ENCODE measurements at places on chromosomes 6 and 20.

DNA sequence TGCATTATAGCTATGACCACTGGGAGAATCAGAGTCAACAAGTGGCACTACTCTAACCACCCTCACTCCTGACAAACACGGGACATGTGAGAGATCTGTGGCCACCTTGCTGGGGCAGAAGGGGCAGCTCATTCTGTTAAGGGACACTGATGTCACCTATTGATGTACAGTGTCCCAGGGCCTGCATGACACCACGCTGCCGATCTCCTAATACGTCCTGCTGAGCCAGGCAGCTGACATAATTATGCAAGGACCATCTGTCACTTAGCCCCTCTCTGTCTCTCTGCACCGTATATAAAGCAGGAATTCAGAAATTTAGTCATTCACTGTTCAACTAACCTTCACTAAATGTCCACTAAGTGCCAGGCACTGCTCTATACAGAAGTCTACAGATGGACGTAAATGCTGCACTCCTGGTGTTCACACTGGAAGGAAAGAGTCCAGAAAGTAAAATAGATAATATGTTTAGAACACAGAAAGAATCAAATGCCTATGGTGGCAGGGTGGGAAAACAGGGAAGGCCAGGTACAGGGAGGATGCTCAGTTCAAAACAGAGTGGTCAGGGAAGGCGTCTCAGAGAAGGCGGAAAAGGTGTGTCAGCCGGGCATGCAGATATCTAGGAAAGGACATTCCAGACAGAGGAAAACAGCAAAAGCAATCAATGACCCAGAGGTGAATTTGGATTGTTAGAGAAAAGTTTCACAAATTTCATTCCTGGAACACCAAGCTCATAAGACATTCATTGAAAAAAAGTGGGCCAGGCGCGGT lies 173.8 kb downstream of the ZNF217 start:
- DNase-seq = no peak

GRCh38 chr6:20692023-20692422 lies 157.8 kb downstream of the CDKAL1 start:
- no peak for DNase-seq

- DNase-seq = no peak
These were observed 35.8 kb downstream of the LAMA4 start for GRCh38 chr6:112218563-112218962.

DNA sequence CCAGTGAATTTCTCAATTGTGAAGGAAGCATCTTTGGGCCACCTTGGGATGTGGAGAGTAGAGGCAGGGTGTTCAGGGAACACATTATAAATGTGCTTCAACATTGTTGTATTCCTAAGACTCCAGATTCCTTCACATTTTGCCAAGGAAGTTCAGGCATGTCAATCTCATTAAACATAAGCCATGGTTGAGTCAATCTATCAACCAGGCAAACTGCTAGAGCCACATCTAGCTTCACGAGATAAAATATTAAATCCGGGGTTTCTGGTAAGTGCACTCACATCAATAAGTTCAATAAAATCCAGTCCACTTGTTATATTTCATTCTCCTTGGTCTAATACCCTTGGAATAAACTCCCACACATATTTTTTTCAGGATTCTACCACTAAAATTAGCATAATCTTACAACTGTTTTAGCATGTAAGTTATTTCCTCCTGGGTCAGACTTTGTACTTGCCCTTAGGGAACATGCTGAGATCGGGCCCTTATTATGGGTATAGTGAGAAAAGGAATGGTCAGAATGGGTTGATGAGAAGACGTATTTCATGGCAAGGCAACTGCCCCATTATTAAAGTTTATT lies 93.6 kb downstream of the ADTRP start:
- DNase-seq = no peak

DNA sequence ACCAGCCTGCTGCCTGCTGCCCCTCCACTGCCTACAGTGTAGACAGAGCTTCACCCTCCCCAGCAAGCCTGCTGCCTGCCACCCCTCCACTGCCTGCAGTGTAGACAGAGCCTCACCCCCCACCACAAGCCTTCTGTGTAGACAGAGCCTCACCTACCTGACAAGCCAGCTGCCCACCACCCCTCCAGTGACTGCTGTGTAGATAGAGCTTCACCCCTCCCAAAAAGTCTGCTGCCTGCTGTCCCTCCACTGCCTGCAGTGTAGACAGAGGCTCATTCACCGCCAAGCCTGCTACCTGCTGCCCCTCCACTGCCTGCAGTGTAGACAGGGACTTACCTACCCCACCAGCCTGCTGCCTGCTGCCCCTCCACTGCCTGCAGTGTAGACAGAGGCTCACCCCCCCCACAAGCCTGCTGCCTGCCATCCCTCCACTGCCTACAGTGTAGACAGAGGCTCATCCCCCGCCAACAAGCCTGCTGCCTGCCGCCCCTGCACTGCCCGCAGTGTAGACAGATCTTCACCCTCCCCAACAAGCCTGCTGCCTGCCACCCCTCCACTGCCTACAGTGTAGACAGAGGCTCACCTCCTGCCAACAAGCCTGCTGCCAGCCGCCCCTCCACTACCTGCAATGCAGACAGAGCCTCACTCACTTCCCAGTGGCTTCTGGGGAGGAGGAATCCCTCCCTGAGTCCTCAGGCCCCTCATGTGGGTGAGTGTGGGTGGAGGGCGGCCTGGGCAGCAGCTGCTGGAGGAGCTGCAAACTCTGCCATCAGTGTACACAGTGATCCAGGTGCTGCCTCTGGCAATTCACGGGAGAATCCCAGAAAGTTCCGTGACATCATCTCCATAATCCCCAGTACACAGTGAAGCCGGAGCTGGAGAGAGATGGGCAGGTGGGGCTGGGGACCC lies 140.9 kb downstream of the DLL1 start:
- no peak for DNase-seq

DNA sequence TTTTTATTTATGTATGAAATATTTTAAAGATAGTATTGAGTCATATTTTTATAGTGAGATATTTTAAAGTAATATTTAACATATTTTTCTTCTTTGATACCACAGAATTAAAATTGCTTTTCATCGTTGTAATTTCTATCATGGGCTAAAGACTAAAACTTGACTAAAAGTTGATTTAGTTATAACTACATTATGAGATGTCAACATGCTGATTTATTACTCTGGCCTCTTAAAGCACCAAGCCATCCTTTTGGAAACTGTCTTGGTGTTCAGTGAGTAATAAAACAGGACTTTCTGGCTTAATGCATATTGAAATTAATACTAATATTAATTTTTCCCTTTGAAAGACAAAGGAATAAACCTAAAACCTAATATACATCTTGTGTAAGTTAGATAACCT lies 95.2 kb upstream of the ADGRF4 start:
- no peak for DNase-seq

DNA sequence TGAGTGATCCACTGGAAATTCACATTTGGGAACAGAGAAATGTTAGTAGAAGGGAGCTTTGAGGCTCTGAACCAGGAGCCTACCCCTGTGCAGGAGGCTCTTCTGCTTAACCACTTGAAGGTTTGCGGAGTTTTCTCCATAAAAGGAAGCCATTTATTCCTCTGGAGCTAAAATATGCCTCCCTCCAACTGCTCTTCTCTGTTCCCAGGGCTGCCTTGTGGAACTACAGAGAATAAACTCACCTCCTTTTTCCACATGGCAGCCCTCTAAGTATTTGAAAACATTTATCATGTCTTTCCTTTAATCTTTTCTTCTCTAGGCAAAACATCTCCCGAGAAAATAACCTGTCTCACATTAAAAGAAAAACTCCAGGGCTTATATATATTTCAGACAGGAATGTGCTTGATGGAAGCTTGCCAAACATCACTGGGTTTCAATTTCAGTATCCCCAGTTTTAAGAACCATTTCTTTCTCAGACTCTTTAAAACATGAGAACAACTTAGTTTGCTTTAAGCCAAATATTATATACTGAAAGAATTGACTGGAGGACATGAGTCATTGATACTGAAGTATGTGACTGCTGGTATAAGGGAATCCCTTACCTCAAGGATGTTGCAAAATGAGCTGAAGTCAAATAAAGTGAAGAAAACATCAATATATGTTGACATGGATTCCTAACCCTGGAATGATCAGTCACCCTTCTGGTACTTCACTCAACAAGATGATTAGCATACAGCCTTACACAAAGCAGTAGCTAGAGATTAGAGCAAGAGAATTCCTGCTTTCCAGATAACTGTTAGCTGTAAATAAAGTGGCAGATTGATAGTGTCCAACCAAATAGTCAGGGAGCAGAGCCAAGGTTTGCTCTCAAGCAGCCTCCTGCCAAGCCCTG lies 74.0 kb downstream of the ZBTB2 start:
- DNase-seq = peak; percentile 69

GRCh38 chr20:15107931-15108330 lies 770.5 kb upstream of the FLRT3 start:
- no peak for DNase-seq

All from mammary epithelial cell (primary cell).